ENCODE measurements at places on chromosomes 13 and 19.

DNA sequence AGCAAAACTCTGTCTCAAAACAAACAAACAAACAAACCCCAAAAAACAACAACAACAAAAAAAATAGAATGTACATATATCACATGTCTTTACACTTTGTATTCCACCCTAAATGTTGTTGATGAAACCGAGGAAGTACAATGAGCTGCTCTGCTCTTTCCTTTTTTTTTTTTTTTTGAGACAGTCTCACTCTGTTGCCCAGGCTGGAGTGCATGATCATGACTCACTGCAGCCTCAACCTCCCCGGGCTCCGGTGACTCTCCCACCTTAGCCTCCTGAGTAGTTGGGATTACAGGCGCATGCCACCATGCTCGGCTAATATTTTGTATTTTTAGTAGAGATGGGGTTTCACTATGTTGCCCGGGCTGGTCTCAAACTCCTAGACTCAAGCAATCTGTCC is 30.6 kb upstream of the LRP3 start:
- no peak for DNase-seq

GRCh38 chr19:53466726-53467484 is 628 bp upstream of the ZNF813 start:
- DNase-seq = no peak

GRCh38 chr13:114258589-114258988 is 22.8 kb upstream of the UPF3A start:
- DNase-seq = no peak

- no peak for DNase-seq
Measured at GRCh38 chr13:97512732-97513131, 78.8 kb downstream of the RAP2A start.

GRCh38 chr19:17202249-17202648 is 12.9 kb upstream of the USE1 start:
- DNase-seq = no peak

DNA sequence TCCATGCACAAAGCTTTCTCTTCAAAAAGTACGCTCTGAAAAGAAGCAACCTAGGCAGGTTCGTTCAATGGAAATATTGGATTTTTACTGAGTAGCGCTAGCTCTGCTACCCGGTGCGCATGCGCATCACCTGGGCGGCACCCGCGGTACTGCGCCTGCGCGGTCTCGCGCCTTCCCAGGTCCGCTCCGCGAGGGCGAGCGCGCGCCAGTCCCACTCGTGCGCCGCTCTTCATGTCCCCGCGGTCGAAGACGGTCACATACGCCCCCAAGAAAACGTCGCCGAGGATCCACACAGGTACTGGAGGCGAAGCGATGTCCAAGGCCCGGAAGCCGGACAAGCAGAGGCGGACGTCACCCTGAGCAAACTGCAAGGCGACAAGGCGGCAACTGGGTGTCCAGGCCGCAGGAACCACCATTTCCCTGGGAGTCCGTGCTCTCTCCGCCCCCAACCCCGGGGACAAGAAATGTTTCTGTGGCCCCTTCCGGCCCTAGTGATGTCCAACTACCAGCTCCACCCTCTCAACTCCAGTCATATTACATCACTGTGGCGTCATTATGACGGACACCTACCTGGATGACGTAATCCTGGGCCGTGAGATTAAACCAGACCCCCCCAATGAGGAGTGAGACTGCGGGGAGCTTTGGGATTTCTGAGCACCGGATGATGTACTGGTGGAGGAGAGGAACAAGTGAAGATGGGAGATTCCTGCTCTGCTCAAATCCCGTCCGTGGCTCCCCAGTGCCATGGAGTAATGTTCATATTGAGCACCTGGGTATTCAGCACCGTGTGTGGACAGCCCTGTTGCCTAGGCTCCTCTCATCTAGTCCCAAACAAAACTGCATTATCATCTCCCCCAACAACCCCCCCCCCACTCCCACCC is 4.8 kb upstream of the KCNC3 start:
- peak; percentile 54 for DNase-seq

DNA sequence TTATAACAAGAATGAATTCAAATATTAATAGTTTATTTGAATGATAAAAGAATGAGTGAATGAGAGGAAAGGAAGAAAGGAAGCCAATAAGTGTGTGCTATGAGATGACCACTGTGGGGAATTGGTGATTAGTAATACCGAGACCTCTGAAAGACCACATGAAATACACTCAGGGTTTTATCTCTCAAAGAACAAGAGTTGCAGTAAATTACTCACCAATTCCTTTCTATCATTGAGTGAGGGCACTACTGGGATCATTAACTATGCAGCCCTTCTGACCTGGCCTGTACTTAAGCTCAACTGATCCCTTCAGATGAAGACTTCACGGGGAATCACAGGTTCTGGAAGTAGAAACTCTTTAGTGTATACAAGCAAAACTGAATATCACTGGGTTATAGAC is 1636.1 kb downstream of the SLITRK5 start:
- no peak for DNase-seq

DNA sequence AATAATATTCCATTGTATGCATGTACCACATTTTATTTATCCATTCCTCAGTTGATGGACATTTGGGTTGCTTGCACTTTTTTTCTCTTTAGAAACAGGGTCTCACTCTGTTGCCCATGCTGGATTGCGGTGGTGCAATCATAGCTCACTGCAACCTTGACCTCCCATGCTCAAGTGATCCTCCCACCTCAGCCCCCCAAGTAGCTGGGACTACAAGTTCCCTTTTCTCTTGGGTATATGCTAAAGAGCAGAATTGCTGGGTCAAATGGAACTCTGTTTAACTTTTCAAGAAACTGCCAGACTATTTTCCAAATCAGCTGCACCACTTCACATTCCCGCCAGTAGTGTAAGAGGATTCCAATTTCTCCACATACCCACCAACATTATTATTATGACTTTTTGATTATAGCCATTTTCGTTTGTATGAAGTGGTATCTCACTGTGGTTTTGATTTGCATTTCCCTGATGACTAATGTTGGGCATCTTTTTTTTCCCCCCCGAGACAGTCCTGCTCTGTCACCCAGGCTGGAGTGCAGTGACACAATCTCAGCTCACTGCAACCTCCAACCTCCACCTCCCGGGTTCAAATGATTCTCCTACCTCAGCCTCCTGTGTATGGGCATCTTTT is 7.6 kb upstream of the IPO5 start:
- DNase-seq = no peak

GRCh38 chr19:22052644-22053013 is 345 bp downstream of the ZNF257 start:
- no peak for DNase-seq

GRCh38 chr13:105660561-105660960 is 874.9 kb downstream of the EFNB2 start:
- DNase-seq = no peak

GRCh38 chr13:99828123-99828522 is 143.4 kb downstream of the ZIC5 start:
- DNase-seq = no peak

DNA sequence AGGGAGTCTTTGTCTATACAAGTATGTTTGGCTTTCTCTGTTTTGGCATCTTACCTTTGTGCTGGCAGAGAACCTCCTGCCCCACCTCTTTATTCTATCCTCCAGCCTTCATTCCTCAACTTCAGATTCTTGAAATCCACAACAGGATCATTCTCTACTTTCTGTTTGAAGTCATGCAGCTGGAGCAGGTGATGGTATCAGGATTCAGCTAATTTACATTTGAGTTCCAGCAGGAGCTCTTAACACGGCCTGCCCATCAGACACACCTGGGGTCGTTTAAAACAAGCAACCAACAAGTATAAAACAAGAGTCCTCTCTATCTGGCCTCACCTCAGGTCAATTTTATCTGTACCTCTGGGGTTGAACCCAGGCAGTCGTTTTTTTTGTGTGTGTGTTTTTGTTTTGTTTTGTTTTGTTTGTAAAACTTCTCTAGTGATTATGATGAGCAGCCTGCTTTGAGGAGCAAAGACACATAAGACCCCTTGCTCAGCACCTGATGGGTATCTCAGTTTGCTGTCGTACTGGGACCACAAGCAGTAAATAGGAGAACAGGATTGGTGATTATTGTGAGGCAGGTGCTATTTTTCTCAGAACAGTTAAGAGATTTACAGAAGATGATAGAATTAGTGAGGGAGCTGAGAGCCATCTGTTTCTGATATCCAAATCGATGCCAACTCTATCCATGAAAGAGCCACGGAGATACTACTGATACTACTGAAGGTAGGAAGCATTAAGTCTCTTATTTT is 78.4 kb downstream of the GPC6 start:
- no peak for DNase-seq

GRCh38 chr13:32491028-32491427 is 47.6 kb downstream of the N4BP2L2 start:
- DNase-seq = no peak

- DNase-seq = no peak
Measured at GRCh38 chr19:7833225-7834099, 3.4 kb downstream of the EVI5L start.

DNA sequence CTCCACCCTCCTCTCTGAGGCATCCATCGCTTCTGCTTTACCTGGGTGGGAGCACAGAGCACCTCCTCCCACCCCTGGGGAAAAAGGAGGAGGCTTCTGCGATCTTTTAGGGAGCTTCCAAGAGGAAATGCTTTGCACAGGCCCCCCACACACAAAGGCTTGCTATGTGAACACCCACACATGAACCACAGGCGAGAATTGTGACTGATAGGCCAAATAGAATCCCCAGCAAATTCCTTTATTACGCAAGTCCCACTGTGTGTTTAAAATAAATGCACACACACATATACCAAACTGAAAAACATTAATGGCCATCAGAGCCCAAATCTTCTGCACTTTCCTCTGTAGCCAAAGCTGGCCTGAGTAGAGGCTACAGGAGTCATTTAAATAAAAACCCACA is 50.6 kb downstream of the HSPH1 start:
- no peak for DNase-seq

DNA sequence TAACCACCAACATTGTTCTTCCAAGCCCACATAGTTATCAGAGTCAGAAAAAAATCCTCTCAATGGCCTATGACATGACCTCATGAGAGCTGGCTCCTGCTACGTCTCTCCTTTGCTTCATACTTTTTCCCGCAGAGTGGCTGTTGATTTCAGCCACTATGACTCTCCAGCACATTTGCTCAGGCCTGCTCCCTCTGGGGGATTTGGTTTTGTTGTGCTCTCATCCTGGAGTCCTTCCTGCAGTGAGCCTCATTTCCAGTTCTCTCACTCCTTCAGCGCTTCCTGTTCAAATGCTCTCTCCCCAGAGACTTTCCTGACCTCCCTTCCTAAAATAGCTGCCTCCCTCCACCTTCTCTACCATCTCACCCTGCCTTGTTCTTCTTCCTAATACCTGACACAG is 72.0 kb upstream of the USP29 start:
- no peak for DNase-seq

DNA sequence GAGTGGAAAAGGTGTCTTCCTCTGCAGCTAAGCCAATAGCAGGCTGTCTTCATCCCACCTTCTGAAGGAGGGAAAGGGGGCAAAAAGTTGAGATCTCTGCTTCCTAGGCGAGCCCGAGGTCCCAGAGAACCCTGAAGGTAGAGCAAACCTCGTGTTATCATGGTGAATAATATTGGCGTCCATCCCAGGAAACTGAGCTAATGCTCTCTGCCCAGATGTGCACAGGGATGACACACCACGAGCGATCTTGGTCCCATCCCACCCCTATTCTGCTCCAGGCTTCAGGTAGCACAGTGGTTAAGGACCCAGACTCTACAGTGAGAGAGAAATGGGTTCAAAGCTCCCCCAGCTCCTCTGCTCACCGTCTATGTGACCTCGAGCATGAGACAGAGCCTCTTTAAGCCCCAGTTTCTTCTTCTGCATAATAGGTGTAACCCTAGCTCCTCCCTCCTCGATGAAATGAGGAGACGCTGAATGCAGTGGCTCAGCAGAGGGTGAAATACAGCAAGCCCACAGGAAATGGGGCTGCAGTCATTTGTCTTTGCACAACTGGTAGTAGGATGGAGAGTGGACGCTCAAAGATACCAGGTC is 9.9 kb upstream of the CEACAM20 start:
- no peak for DNase-seq

GRCh38 chr13:106182404-106182803 is 353.1 kb downstream of the EFNB2 start:
- DNase-seq = no peak

DNA sequence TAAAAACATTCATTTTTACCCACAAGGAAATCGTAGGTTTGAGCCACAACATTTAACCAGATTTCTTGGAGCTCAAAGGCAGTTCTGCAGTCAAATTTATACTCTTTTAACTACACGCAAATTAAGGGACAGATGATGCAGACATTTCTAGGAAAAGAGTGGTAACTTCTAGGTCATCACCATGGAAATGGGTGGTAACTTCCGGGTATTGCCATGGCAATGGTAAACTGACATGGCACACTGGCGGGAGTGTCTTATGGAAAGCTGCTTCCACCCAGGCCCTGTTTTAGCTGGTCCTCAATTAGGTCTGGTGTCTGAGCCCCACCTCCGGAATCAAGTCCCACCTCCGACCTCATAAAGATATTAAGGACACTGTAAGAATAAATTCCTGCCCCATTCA is 10.4 kb upstream of the LYPD5 start:
- no peak for DNase-seq

Data from NCI-H1417 treated with DMSO at 0.1 percent for 48 hours (cell line).